ENCODE measurements at places on chromosomes 16 and 17. TPM values are rescaled to one million over a fixed set of nuclear protein-coding genes. Genes with fewer than 3 reads are reported as not detected.

The HSD17B1 gene
- total RNA-seq, result 8.4 TPM

The C17orf67 gene
- total RNA-seq, result 1.1 TPM

The KCNG4 gene
- not detected for total RNA-seq

The SEZ6L2 gene
- 17.7 TPM for total RNA-seq

Data from placental pericyte (primary cell).